ENCODE measurements at places on chromosomes 4 and X. TPM values are rescaled to one million over a fixed set of nuclear protein-coding genes. Genes with fewer than 3 reads are reported as not detected.
A peak's percentile ranks its signal among the peaks of the same experiment; 100 is the strongest.

Gene ETDB
- total RNA-seq = not detected

- no peaks in the 10 kb centered on the region for H3K27me3 ChIP-seq
- H3K4me3 ChIP-seq = no peak overlapping the region
- H3K36me3 ChIP-seq = no peaks in the 10 kb centered on the region
- no peak overlapping the region for H3K27ac ChIP-seq
- DNase-seq = no peak
- no peaks in the 10 kb centered on the region for H3K4me1 ChIP-seq
Measured at GRCh38 chr4:5409972-5410618, 298.3 kb downstream of the EVC2 start.

GRCh38 chrX:131322651-131323050 lies 33.5 kb upstream of the IGSF1 start:
- no peaks in the 10 kb centered on the region for H3K36me3 ChIP-seq
- no peaks in the 10 kb centered on the region for H3K4me1 ChIP-seq
- no peaks in the 10 kb centered on the region for H3K27me3 ChIP-seq
- DNase-seq = no peak
- no peak overlapping the region for H3K27ac ChIP-seq

DNA sequence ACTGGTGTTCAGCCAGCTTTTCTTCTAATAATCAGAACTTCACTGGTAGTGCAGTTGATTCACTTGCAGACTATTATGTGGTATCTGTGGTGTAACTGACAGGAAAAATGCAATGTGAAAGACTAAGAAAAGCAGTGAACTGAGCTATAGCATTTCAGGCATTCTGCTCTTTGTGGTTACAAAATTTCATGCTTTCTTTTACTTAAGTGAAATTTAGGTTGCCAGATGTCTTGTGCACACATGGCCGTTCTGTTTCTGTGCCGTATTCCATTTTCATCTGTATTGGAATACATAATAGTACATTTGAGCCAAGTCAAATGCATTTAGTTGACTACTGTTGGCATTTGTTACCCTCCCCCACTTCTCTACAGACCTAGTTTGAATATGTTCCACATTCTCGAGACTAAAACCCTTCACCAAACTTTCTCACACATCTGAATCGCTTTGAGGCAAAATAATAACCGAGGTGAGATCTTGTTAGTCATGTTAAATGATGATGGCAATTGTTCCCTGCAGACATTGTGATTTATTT lies 8.2 kb downstream of the RTL3 start:
- no peaks in the 10 kb centered on the region for H3K4me1 ChIP-seq
- no peaks in the 10 kb centered on the region for H3K36me3 ChIP-seq
- H3K27me3 ChIP-seq = no peaks in the 10 kb centered on the region
- H3K27ac ChIP-seq = no peak overlapping the region
- no peak for DNase-seq

DNA sequence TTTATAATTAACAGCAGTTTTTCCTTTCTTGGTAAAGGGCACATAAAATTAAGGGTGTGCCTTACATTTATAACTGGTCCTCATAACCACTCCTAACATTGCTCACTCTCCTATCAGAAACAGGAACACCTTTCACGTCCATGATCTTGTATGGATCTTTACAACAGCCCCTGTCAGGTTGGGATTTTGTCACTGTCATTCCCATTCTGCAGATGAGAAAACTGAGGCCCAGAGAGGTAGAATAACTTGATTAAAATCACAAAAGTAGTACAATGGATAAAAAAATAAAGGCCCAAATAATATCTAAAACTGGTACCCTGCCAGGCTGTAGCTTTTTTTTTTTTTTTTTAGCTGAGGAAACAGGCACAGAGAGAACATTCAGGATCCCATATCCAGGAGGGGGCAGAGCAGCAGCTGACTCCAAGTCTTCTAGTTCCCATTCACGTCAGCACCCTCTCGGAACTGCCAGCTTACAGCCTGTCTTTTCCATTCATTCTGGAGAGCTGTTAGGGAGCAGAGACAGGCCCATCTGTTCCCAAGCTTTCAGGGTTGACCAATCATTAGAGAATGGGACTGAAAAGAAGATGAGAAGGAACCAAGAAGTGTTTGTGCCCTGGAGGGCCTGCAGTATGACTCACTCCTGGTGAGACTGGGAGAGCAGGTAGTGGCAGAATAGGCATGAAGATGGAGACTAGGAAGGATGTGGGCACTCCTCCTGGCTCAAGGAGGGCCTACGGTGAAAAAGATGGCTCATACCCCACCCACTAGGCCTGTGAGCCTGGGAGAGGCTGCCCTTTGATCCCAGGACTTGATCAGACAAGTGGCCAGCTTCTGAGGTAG lies 7.3 kb downstream of the SUV39H1 start:
- H3K27me3 ChIP-seq = no peaks in the 10 kb centered on the region
- no peak for DNase-seq
- no peaks in the 10 kb centered on the region for H3K4me1 ChIP-seq
- no peak overlapping the region for H3K27ac ChIP-seq

GRCh38 chr4:17347445-17347844 lies 164.4 kb downstream of the QDPR start:
- H3K4me1 ChIP-seq = no peaks in the 10 kb centered on the region
- no peaks in the 10 kb centered on the region for H3K36me3 ChIP-seq
- DNase-seq = no peak
- H3K27me3 ChIP-seq = no peaks in the 10 kb centered on the region
- H3K4me3 ChIP-seq = no peak overlapping the region

GRCh38 chr4:137310166-137310565 lies 222.1 kb downstream of the PCDH18 start:
- H3K27ac ChIP-seq = no peak overlapping the region
- no peaks in the 10 kb centered on the region for H3K27me3 ChIP-seq
- DNase-seq = no peak
- H3K36me3 ChIP-seq = no peaks in the 10 kb centered on the region
- H3K4me1 ChIP-seq = no peaks in the 10 kb centered on the region

Gene CXXC4
- 0.15 TPM for total RNA-seq

DNA sequence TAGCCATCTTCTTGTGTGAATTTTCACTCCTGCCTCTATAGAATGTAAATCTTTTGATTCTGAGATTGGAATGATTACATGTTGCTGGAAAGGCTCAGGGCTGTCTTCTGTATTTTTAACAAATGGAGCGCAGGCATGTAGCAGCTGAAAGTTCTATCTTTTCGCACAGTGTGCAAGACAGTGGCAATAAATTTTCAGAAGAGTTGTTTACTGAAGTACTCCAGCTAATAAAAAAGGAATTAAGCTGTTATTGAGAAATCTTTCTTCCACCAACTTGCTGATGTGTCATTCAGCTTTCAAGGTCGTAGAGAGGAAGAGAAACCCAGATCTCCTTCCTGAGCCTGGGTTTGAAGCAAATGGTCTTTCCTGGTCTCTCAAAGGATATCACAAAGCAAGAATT lies 122.0 kb upstream of the PUDP start:
- no peak overlapping the region for H3K27ac ChIP-seq
- no peak for DNase-seq
- H3K4me3 ChIP-seq = no peak overlapping the region
- H3K36me3 ChIP-seq = no peaks in the 10 kb centered on the region

- no peaks in the 10 kb centered on the region for H3K36me3 ChIP-seq
- H3K4me1 ChIP-seq = peaks cover 57% of the 10 kb centered on the region
- DNase-seq = no peak
- H3K27me3 ChIP-seq = no peaks in the 10 kb centered on the region
- H3K4me3 ChIP-seq = no peak overlapping the region
Measured at GRCh38 chr4:185520119-185520518, 15.2 kb downstream of the PDLIM3 start.

GRCh38 chr4:165548702-165549101 lies 169.9 kb downstream of the CPE start:
- no peaks in the 10 kb centered on the region for H3K4me1 ChIP-seq
- H3K36me3 ChIP-seq = no peaks in the 10 kb centered on the region
- H3K27ac ChIP-seq = no peak overlapping the region
- H3K27me3 ChIP-seq = no peaks in the 10 kb centered on the region
- no peak overlapping the region for H3K4me3 ChIP-seq

DNA sequence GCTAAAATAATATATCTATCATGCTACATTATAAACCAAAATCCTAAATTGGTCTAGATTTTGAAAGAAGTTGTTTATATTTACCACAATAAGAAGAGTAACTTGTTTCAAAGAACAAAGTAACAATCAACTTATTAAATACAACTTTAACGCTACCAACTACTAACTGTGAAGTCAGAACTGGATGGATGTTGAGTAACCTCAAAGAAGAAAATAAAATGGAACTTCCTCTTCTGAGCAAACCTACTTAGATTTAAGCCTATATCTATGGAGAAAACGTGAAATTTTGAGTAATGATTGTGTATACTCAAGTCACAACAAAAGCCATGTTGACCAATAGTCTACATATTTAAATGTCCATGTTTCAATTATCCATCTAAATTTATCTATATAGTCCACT lies 25.7 kb downstream of the SH3RF1 start:
- H3K27me3 ChIP-seq = no peaks in the 10 kb centered on the region
- H3K36me3 ChIP-seq = no peaks in the 10 kb centered on the region
- peaks cover 26% of the 10 kb centered on the region for H3K4me1 ChIP-seq
- no peak for DNase-seq

- H3K4me3 ChIP-seq = no peak overlapping the region
- no peak overlapping the region for H3K27ac ChIP-seq
Measured at GRCh38 chrX:20059467-20060128, 57.1 kb downstream of the MAP7D2 start.

DNA sequence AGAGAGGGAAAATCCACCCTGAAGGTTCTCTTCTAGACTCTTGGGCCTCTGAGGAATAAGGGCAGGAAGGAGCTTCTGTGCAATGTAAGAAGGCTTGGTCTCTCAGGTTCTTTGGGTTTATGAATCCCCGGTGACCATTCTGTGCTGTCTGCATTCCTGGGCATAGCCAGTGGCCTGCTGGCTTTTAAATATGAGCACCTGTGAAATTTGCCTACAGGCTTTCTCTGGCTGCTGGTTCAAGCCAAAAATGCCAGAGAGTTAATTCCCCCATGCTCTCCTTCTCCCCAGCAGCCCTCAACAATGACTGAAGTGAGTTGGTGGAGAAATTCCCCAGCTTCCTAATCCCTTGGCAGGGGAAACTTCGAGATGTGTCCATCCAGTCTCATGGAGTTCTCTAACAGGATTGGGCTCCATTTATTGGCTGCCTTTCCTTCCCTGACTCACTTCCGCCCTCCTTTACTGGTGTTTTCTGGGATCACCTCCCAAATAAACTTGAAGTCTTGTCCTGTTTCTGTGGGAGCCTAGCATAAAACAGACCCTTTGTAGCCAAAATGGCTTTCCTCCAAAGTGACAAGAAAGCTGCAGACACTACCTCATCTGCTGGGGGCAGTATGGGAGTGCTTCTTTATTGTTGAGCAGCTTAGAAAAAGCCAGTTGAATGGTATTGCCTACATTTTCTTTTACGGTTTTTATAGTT lies 179.4 kb upstream of the CASK start:
- H3K36me3 ChIP-seq = no peaks in the 10 kb centered on the region
- no peaks in the 10 kb centered on the region for H3K4me1 ChIP-seq
- H3K27me3 ChIP-seq = no peaks in the 10 kb centered on the region

Gene HSFX4
- not detected for total RNA-seq

DNA sequence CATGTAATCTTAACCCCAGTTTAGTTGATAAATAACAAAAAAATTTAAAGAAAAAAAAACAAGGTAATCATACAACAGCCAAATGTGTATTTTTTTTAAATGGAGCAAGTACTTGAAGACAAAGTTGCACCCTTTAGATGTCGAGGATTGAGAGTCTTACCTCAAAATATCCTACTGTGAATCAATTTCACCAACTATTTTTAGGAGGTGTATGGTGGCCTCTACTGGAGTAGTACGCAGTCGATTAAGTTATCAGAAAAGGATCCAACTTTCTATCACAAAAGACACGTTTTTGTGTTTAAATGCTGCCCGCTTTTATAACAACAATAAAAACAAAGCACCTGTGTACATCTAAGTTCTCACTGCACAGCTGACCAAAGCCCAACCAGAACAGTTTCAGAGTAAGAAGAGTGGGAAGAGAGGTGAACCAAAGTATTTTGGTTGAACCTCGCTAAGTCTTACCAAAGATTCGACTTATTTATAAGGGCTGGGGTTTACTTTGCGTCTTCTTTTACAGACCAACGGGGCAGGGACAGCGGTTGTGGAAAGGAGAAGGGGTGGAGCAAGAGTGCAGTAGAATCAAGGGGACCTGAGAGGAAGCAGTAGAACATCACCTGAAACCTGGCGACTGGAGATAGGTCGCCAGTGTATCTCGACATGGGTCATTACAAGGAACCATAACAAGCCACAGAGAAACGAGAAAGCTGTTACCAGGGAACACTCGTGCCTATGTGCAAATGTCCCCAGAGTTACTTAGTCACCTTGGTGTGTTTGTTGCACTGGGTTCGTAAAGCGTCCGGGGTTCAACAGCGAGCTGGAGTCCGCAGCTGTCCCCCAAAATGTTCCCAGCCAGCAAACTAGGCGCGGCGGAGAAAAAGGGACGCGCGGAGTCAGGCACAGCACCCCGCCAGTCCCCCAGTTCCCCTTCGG lies 1.1 kb downstream of the RPS6KA6 start:
- H3K4me1 ChIP-seq = no peaks in the 10 kb centered on the region
- peak overlapping the region; percentile 59 for H3K4me3 ChIP-seq

Gene MAGEB1
- total RNA-seq = not detected

DNA sequence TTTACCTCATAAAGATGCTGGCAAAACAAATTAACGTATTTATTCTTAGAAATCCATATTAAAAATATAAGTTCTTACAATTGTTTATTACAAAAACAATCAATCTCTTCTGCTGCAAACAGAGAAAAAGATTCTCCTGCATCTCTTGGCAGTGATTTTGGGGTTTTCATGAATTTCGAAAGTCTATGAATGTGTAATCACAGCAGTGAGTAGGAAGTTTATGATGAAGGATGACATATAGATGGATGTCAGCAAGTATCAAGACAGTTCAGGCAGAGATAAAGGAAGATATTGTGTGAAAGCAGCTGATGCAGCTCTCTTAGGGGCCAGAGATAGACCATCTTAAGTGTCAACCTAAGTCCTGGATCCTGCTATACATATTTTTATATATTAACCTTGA lies 196.9 kb upstream of the BANK1 start:
- no peak overlapping the region for H3K4me3 ChIP-seq
- DNase-seq = no peak
- no peaks in the 10 kb centered on the region for H3K27me3 ChIP-seq
- H3K36me3 ChIP-seq = no peaks in the 10 kb centered on the region
- no peaks in the 10 kb centered on the region for H3K4me1 ChIP-seq

Gene CXCL9
- 0.44 TPM for total RNA-seq

DNA sequence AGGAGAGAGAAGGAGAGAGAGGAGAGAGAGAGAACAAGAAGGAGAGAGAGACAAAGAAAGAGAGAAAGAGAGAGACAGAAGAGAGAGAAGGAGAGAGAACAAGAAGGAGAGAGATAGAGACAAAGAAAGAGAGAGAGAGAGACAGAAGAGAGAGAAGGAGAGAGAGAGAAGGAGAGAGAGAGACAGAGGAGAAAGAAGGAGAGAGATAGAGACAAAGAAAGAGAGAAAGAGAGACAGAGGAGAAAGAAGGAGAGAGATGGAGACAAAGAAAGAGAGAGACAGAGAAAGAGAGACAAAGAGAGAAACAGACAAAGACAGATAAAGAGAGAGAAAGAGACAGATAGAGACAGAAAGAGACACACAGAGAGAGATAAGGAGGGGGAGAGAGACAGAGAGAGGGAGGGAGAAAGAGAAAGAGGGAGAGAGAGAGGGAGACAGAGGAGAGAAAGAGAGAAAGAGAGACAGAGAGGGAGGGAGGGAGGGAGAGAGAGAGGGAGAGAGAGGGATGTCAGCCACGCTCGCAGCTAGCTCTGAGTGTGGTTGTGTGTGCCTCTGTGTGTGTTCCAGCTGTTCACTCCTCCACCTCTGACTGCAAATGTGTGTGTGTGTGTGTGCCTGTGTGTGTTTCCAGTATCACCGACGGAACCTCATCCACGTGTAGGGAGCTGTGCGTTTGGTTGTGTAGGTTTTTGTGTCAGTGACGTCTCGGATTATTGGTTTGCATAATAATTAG lies 105.8 kb downstream of the CRLF2 start:
- no peaks in the 10 kb centered on the region for H3K36me3 ChIP-seq
- DNase-seq = no peak
- no peaks in the 10 kb centered on the region for H3K4me1 ChIP-seq
- H3K27me3 ChIP-seq = no peaks in the 10 kb centered on the region

Measured in psoas muscle (tissue), 8 donors.